ENCODE measurements at places on chromosomes 5 and 9.

- H3K4me1 ChIP-seq = no peaks in the 10 kb centered on the region
- H3K27me3 ChIP-seq = no peaks in the 10 kb centered on the region
- no peak overlapping the region for H3K4me3 ChIP-seq
Measured at GRCh38 chr5:72265032-72265877, 54.8 kb downstream of the MRPS27 start.

DNA sequence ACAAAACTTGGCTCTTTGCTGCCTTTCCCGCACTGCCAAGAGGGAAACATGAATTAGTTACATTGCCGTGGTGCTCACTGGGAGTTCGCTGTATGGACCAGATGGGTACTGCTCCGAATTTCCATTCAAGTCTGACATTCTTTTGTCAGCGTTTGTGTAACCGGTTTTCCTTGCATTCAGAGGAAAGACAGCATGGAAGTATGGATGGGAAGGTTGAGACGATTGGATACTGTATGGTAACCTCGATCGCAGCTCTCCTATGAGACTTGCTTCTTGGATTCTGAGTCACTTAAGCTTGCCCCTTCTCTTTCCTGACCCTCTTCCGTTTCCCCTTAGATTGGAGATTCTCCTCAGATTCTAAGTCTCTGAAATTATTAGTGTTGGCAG, 625 bp upstream of the UBLCP1 start:
- DNase-seq = peak; percentile 51
- H3K36me3 ChIP-seq = no peaks in the 10 kb centered on the region
- H3K27ac ChIP-seq = peak overlapping the region; percentile 93
- peak overlapping the region; percentile 82 for H3K4me3 ChIP-seq

- H3K27me3 ChIP-seq = no peaks in the 10 kb centered on the region
- DNase-seq = no peak
- peaks cover 10% of the 10 kb centered on the region for H3K4me1 ChIP-seq
- no peak overlapping the region for H3K4me3 ChIP-seq
Measured at GRCh38 chr9:78325343-78325742, 28.4 kb downstream of the PSAT1 start.

- H3K4me1 ChIP-seq = no peaks in the 10 kb centered on the region
- DNase-seq = no peak
- no peak overlapping the region for H3K27ac ChIP-seq
- H3K36me3 ChIP-seq = no peaks in the 10 kb centered on the region
- no peak overlapping the region for H3K4me3 ChIP-seq
Measured at GRCh38 chr5:133907075-133907474, 61.4 kb downstream of the C5orf15 start.

- peak within 1 kb of the TSS; percentile 99 for H3K4me3 ChIP-seq
- peak; percentile 96 for DNase-seq
- peaks cover 8% of the 10 kb centered on the region for H3K36me3 ChIP-seq
- peak within 1 kb of the TSS; percentile 84 for H3K27ac ChIP-seq
- H3K4me1 ChIP-seq = peaks cover 17% of the 10 kb centered on the region
- no peaks in the 10 kb centered on the region for H3K27me3 ChIP-seq
Measured at GRCh38 chr5:181260720-181261319, at the start of gene TRIM52. TRIM52 (minus strand) TSS chr5:181261143; CDS start chr5:181260813, 330 bp downstream.

GRCh38 chr9:15670894-15671293, 118.1 kb downstream of the CCDC171 start:
- no peaks in the 10 kb centered on the region for H3K4me1 ChIP-seq
- DNase-seq = no peak
- no peak overlapping the region for H3K27ac ChIP-seq
- no peaks in the 10 kb centered on the region for H3K36me3 ChIP-seq

DNA sequence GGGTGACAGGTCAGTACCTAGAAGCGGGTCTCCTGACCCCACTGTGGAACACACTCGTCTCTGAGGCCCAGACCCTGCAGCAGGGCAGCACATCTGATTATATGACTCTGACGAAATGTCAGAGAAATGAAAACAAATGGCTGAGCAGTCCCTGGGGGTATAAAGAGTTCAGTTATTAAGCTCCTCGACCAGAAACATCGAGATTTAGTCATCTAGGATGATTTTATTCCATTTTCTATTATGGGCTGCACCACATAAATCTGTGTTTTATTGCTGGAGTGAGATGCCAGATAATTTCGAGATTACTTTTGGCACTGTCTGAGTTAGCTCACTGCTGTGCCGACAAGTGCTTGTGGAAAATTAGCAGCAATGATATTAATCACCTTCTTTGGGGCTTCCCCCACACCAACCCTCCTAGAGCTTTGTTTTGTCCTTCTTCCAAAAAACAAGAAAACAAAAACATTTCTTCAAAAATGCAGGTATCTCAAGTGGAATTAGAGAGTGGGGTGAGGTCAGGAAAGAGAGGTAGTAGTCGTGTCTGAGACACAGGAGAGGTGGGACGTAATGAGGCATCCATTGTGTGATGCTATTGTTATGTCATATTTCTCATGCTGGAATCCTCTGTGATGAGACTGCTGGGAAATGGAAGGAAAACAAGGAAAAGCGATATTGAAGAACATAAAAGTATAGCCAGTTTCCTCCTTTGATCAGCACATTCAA, 495.5 kb downstream of the DMAC1 start:
- H3K4me3 ChIP-seq = no peak overlapping the region
- no peaks in the 10 kb centered on the region for H3K36me3 ChIP-seq
- no peak for DNase-seq
- H3K27ac ChIP-seq = no peak overlapping the region
- H3K4me1 ChIP-seq = no peaks in the 10 kb centered on the region

DNA sequence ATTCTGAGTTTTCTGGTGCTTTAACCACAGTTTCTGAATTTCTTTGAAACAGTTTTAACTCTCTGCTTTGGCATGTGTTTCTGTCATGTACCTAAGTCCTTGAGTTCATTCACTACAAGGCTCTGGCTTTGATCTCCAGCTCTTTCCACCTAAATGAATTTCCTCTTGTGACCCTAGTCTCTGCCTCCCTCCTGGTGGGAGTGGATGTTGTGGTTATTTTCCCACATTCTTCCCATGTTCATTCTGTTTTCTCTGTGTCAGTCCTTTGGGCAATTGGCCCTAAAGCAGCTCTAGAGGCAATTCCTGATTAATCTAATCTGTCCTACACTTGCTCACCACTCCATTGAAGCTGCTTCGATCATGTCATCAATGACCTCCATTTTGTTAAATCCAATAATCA, 28.4 kb upstream of the DPYSL3 start:
- H3K27ac ChIP-seq = no peak overlapping the region
- no peaks in the 10 kb centered on the region for H3K36me3 ChIP-seq
- no peaks in the 10 kb centered on the region for H3K4me1 ChIP-seq
- no peak for DNase-seq

DNA sequence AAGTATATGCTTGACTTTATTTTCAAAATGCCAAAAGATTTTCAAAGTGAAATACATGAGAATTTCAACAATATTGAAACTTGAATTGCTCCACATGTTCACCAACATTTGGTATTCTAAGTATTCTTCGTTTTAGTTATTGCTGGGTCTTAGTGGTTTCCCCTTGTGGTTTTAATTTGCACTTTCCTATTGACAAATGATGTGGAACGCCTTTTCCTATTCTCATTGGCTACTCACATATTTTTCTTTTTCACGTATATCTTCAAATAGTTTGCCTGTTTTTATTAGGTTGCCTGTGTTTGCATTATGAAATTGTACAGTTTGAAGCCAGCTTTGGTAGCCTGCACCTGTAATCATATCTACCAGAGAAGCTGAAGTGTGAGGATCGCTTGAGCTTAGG, 405.7 kb upstream of the IRX2 start:
- H3K27ac ChIP-seq = no peak overlapping the region
- no peak for DNase-seq
- H3K4me3 ChIP-seq = no peak overlapping the region
- H3K4me1 ChIP-seq = no peaks in the 10 kb centered on the region
- no peaks in the 10 kb centered on the region for H3K27me3 ChIP-seq
- H3K36me3 ChIP-seq = no peaks in the 10 kb centered on the region

GRCh38 chr5:61280761-61281427, 51.2 kb upstream of the ZSWIM6 start:
- no peak for DNase-seq
- H3K36me3 ChIP-seq = no peaks in the 10 kb centered on the region
- H3K27me3 ChIP-seq = no peaks in the 10 kb centered on the region
- no peak overlapping the region for H3K27ac ChIP-seq
